ENCODE measurements at places on chromosomes 16 and 17.

DNA sequence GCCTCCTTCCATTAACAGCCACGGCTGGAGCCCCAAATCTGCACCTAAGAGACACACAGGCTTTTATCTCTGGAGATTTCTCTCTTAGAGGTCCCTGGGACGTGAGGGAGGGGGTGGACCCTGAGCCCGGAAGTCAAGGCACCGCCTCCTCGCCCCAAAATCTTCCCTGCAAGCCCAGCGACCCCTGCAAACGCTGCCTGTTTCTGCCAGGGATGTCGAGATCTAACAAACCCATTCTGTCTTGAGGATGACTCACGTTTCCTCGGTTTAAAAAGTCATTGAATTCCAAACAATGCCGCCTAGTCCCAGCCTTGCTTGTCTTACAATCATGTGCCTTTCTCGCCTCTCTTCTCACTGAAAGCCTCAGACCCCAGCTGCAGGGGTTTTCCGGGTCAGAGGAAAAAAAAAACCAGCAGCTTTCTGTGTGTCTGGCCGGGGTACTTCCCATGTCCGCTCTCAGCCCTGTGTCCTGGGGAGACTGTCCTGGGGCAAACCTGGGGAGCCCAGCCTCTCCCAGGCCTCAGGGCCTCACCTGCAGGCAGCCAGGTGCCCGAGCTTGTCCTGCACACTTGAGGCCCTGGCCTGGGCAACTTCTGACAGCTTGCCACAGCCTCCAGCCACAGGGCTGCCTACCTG is 15.4 kb downstream of the ARL2BP start:
- no peak for DNase-seq

GRCh38 chr17:83067718-83068261 is 11.6 kb upstream of the METRNL start:
- DNase-seq, result no peak

DNA sequence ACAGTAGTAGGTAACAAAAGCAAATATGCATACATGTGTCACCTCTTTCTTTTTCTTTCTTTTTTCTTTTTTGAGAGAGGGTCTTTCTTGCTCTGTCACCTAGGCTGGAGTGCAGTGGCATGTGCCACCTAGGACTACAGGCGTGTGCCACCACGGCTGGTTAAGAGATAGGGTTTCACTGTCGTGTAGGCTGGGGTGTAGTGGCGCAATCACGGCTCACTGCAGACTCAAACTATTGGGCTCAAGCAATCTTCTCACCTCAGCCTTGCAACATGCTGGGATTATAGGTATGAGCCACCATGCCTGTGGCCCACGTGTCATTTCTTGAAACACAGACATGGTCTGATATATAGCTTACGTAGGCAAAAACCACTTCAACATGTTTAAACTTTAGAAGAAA is 397.7 kb upstream of the PMFBP1 start:
- no peak for DNase-seq

DNA sequence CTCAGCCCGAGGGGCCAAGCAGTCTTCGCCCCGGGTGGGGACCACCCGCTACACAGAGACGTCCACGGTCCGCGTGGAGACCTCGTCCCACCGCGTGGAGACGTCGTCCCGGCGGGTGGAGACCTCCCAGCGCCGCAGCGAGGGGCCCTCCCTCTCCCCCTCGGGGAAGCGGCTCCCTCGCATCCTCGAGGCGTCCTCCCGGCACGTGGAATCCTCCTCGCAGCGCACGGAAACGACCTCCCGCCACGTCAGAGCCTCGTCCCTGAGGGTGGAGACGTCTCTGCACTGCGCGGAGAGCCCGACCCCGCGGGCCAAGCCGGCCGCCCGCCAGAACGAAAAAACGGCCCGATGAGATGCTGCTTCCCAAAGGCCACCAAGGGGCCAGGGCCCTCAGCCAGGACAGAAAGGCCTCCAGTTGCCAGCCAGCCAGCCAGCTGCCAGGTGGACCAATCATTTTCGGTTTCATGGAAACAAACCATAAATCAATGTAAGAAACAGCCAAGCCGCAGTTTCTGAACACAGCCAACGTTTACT is 424 bp downstream of the C17orf100 start:
- no peak for DNase-seq

DNA sequence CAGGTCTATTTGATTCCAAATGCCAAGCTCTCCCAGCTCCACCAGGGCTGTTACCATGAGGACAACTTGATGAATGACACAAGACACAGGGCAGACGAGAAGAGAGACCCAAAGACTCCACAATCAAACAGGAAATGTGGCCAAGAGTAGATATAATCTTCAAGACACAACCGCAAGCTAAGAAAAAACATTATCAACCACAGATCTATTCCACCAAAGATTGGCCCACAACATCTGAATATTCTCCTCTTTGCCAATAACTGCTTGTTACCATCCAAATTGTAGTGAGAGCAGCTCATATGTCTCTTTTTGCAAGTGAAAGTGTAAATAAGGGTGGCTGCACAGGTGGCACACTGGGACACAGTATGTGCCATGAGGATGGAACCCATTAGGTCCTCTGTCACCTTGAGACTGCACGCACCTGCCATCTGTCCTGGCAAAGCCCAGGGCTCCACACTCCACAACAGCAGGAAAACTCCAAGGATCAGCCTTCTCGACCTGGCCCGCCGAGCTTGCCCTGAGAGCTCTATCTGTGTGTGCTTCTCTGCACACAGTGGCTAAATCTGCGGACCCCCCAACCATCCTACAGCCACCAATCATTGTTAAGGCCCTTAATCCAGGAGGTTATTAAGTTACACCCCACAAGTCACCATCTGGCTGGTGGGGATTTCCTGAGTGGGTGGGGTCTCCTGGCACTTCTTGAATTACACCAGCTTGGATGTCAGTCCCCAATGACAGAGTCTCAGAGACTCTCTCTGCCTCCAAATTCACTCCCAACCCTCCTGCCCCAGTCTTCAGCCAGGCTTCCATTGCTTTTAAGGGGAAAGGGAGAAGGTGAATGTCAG is 50.5 kb downstream of the DYNLRB2 start:
- no peak for DNase-seq

- DNase-seq, result no peak
These were observed 338.3 kb downstream of the CA10 start for GRCh38 chr17:51820252-51820651.

GRCh38 chr16:10624527-10624926 is 44.1 kb upstream of the EMP2 start:
- no peak for DNase-seq

- no peak for DNase-seq
These were observed 226.3 kb downstream of the WWOX start for GRCh38 chr16:78325468-78326352.

DNA sequence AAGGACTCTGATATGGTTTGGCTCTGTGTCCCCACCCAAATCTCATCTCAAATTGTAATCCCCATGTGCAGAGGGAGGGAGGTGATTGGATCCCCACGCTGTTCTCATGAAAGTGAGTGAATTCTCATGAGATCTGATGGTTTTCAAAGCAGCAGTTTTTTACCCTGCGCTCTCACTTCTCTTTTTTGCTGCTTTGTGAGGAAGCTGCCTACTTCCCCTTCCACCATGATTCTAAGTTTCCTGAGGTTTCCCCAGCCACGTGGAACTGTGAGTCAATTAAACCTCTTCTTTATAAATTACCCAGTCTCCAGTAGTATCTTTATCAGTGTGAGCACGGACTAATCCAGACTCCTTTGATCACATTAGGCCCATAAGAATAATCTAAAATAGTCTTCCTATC is 719.7 kb upstream of the CDH8 start:
- no peak for DNase-seq

GRCh38 chr17:27649929-27650328 is 18.9 kb downstream of the LGALS9 start:
- no peak for DNase-seq

GRCh38 chr16:86404678-86405077 is 105.6 kb upstream of the FOXF1 start:
- DNase-seq, result no peak
